ENCODE measurements at places on chromosomes 4 and X.

- no peaks in the 10 kb centered on the region for H3K27me3 ChIP-seq
- no peaks in the 10 kb centered on the region for H3K36me3 ChIP-seq
- no peaks in the 10 kb centered on the region for H3K4me1 ChIP-seq
- no peak overlapping the region for H3K4me3 ChIP-seq
- H3K27ac ChIP-seq: no peak overlapping the region
Observed at GRCh38 chrX:107204068-107204605, 2.1 kb downstream of the NUP62CL start.

DNA sequence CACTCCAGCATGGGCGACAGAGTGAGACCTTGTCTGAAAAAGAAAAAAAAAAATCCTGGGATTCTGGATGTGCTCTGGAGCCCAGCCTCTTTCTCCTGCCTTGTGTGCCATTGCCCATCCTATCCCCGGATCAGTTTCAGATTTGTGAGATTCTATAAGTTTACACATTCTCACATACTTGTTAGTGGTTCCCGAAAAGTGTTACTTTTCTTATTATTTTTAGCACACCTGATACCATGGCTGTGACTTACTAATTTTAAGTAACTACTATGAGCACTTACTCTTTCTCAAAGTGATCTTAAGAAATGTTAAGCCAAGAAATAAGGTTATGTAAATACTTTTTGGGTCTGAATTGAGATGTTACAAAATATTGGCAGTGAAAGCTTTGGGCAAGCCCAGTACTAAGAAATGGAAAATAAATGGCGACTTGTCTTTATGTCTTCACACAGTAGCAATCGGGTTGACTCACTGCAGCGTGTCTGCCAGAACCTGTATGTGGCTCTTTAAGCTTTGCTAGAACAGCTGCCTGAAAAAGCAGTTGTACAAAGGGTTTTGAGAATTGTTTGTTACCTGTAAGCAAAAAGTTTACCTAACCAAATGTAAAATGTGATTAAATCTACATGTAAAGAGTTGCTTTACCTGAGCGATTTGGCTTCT lies 118.7 kb downstream of the KLHL8 start:
- H3K4me1 ChIP-seq: peaks cover 2% of the 10 kb centered on the region
- H3K4me3 ChIP-seq: no peak overlapping the region
- H3K27me3 ChIP-seq: no peaks in the 10 kb centered on the region
- no peak overlapping the region for H3K27ac ChIP-seq
- H3K36me3 ChIP-seq: peaks cover 2% of the 10 kb centered on the region
- peak; percentile 18 for DNase-seq

- no peaks in the 10 kb centered on the region for H3K36me3 ChIP-seq
- DNase-seq: no peak
Observed at GRCh38 chrX:148874636-148875246, 374.3 kb downstream of the AFF2 start.

- H3K27ac ChIP-seq: no peak overlapping the region
- H3K27me3 ChIP-seq: no peaks in the 10 kb centered on the region
- H3K4me3 ChIP-seq: no peak overlapping the region
- H3K4me1 ChIP-seq: no peaks in the 10 kb centered on the region
- no peak for DNase-seq
- H3K36me3 ChIP-seq: no peaks in the 10 kb centered on the region
Observed at GRCh38 chr4:85778632-85779131, 303.7 kb downstream of the ARHGAP24 start.

GRCh38 chrX:103756736-103757135 lies 19.9 kb upstream of the PLP1 start:
- no peaks in the 10 kb centered on the region for H3K36me3 ChIP-seq
- H3K27ac ChIP-seq: no peak overlapping the region
- H3K27me3 ChIP-seq: no peaks in the 10 kb centered on the region
- no peak for DNase-seq
- no peaks in the 10 kb centered on the region for H3K4me1 ChIP-seq

DNA sequence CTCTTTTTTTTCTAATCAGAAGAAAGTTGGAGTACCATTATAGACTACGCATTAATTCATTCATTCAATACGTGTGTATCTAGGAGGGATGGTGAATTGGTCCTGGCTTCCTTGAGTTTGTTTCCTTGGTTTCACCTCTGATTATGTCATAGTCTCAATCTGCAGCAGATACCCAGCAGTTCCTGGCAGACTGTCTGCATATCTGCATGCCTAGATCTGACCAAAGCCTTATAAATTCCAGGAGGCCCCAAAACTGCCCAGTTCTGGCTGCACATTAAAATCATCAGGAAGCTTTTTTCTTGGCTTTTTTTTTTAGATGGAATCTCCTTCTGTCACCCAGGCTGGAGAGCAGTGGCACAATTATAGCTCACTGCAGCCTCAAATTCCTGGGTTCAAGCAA lies 27.2 kb upstream of the SLC34A2 start:
- H3K36me3 ChIP-seq: no peaks in the 10 kb centered on the region
- H3K4me3 ChIP-seq: no peak overlapping the region
- DNase-seq: no peak
- no peaks in the 10 kb centered on the region for H3K27me3 ChIP-seq
